GM12892 (cell line): ENCODE measurements at places on chromosomes 7 and 10.
A peak's percentile ranks its signal among the peaks of the same experiment; 100 is the strongest.

DNA sequence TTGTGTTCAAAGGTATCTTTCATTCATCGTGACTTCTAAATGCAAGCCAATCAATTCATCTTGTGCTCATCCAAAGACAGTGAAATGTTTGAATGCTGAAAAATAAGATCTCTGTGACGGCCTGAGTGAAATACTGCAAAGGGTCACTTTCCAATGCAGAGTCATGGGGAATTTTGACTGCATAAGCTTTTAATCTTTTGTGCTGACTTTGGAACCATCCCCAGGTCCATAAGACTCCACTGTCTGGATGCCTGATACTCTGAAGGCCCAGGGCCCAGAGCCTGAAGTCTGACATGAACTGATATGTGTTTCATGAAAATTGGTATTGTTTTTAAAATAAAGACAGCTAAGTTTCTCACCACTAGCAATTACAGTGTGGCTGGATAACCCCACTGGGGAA is 39.0 kb downstream of the PPP1R3C start:
- no peak for DNase-seq

DNA sequence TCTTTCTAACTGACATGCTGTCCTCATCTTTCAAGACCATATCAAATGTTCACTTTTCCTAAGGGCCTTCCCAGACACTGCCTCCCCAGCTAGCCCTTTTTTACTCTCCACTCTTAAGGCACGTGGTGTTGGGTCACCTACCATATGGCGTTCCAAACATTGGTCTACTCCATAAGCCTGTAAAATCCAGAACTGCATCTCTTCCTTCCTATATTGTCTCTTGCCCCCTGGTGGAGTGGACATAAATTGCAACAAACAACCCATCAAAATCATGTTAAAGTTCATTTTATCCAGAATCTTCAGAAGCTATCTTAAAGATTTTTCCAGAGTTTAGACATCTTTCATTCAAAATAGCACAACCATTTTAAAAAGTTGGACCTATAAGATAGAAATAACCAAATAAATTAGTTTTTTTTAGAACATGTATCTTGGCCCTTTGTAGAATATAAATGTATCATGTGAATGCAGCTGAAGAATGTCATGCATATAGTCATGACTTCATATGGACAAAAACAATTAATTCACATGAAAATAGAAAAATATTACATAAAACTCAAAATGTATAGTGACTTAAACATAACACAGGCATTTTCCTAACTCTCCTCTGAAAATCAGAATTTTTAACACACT is 180.6 kb upstream of the CHRM2 start:
- DNase-seq = no peak

- DNase-seq = no peak
Measured at GRCh38 chr10:92327445-92328433, 36.8 kb downstream of the MARCHF5 start.

DNA sequence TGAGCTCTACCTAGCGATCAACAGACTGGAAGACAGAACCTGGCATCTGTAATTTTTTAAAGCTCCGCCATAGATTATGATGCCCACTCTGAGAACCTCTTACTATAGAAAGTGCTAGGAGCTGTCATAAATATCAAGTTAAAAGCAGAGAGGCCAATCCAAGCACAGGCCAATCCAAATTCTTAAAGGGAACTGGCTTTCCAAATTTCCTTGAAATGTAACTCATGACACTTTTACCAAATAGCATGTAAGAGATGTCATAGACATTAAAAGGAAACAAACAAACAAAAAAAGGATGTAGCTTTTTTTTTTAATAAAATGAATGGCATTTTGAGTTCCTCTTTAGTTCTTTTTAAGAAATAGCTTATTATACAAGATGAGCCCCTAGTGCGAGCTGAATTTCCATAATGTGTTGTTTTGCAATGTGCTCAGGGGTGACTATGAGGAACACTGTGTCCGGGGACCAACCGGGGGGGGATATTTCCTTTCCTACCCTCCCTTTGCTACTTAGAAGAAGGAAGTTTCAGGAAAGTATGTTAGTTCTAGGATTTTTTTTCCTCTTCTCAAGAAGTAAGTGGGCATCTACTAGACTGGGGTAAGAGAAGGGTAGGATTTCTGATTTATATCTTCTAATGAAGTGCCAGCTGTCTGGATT is 23.7 kb upstream of the MRC1 start:
- DNase-seq = no peak

GRCh38 chr7:17640730-17641377 is 299.4 kb downstream of the SNX13 start:
- DNase-seq = no peak

DNA sequence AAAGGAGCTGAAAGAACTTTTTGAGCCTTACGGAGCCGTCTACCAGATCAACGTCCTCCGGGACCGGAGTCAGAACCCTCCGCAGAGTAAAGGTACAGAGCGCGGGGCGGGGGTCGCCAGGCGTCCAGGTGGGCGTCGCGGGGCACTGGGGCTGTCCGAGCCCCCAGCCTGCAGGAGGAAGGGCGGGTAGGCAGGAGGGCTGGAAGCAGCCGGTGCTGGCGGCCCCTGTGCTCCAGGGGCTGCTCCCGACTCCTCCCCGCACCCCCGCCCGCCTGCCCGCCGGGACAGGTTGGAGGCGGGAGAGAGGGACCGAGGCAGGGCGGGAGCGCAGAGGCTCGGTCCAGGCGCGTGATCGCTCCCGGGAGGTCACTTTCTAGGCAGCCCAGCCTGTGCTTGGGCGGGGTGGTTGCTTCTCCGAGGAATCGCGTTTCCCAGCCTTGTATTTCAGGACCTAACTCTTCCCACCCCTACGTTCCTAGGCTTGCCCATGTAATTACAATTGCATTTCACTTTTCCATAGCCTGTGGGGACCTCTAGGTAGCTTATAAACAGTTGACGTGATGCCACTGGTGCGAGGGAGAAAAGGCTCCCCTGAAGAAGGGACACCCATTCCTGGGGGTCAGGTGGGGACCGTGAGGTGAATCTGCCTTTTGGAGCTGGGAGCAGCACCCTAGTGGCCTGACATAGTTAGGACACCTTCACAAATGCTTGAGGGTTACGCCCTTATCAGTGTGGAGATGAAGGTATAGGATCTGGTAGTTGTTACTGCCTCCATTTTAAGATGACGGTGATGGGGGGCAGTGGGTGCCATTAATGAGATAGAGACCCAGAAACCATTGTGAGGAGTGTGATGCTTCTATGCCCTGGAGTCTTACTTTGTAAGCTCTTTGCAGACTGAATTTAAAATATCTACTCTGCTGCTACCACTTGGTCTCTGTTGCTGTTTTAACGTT is 148.2 kb downstream of the CELF2 start:
- peak; percentile 61 for DNase-seq
